Osteocyte (in vitro differentiated cells): ENCODE measurements at places on chromosomes 13 and 19.

DNA sequence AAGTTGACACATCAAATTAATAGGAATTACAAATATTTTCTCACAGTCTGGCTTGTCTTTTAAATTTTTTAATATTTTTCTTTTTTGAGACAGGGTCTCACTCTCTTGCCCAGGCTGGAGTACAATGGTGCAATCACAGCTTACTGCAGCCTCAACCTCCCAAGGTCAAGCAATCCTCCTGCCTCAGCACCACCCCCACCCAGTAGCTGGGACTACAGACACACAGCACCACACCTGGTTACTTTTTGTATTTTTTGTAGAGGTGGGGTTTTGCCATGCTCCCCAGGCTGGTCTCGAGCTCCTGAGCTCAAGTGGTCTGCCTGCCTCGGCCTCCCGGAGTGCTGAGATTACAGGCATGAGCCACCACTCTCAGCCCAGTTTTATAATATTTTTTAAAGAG lies 72.0 kb downstream of the SPATA13 start:
- peaks cover 16% of the 10 kb centered on the region for H3K4me1 ChIP-seq
- DNase-seq = peak; percentile 30
- no peaks in the 10 kb centered on the region for H3K27me3 ChIP-seq
- no peak overlapping the region for H3K4me3 ChIP-seq
- H3K27ac ChIP-seq = no peak overlapping the region
- no peaks in the 10 kb centered on the region for H3K36me3 ChIP-seq

- no peaks in the 10 kb centered on the region for H3K36me3 ChIP-seq
- no peak overlapping the region for H3K27ac ChIP-seq
- H3K27me3 ChIP-seq = no peaks in the 10 kb centered on the region
- H3K4me1 ChIP-seq = no peaks in the 10 kb centered on the region
- no peak overlapping the region for H3K4me3 ChIP-seq
Observed at GRCh38 chr19:34867631-34868030, 59.1 kb upstream of the ZNF30 start.

DNA sequence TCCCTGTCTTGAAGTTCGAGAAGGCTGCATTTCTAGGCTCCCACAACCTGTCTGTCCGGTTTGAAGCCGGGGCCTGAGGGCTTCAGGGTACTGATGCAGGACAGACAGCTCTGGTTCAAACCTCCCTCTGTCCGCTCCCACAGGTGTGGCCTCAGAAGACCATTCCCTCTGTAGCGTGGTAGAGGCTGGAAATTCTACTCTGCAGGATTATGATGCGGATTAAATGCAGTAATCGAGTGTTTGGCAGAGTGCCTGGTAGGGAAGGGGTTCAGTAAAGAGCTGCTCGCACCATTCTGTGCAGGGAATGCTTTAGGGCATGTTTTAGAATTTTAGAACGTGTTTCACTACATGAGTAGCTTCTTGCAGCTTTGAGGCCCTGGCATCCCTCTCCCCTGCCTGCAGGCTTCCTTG lies 30.5 kb downstream of the PPP1R37 start:
- no peak overlapping the region for H3K4me3 ChIP-seq
- no peaks in the 10 kb centered on the region for H3K27me3 ChIP-seq
- H3K4me1 ChIP-seq = peaks cover 13% of the 10 kb centered on the region
- no peaks in the 10 kb centered on the region for H3K36me3 ChIP-seq
- no peak overlapping the region for H3K27ac ChIP-seq
- no peak for DNase-seq

DNA sequence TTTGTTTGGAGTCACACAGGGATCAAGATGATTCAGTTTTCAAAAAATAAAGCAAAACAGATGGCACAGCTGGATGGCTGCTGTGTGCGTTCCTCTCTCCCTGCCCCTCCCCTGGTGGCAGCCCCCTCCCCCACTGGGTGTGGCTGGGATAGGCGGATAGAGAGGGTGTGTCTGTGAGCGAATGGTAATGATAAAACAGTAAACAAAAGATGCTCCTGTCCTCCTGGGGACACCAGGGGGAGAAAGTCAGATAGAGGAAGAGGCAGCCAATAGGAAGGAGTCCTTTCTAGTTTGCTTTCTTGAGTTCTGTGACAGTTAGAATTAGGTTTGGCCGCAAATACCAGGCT lies 6.5 kb downstream of the TMEM255B start:
- H3K27me3 ChIP-seq = peaks cover 26% of the 10 kb centered on the region
- DNase-seq = no peak
- H3K36me3 ChIP-seq = no peaks in the 10 kb centered on the region
- H3K4me3 ChIP-seq = no peak overlapping the region
- H3K27ac ChIP-seq = no peak overlapping the region

GRCh38 chr19:55315956-55316525 lies 9.1 kb downstream of the TMEM150B start:
- no peak overlapping the region for H3K4me3 ChIP-seq
- no peaks in the 10 kb centered on the region for H3K36me3 ChIP-seq
- peaks cover 6% of the 10 kb centered on the region for H3K4me1 ChIP-seq
- no peak for DNase-seq
- H3K27ac ChIP-seq = no peak overlapping the region
- H3K27me3 ChIP-seq = peaks cover 4% of the 10 kb centered on the region
